ENCODE measurements at places on chromosomes 4 and X. TPM values are rescaled to one million over a fixed set of nuclear protein-coding genes. Genes with fewer than 3 reads are reported as not detected.

Gene SERPINA7
- total RNA-seq, result not detected

DNA sequence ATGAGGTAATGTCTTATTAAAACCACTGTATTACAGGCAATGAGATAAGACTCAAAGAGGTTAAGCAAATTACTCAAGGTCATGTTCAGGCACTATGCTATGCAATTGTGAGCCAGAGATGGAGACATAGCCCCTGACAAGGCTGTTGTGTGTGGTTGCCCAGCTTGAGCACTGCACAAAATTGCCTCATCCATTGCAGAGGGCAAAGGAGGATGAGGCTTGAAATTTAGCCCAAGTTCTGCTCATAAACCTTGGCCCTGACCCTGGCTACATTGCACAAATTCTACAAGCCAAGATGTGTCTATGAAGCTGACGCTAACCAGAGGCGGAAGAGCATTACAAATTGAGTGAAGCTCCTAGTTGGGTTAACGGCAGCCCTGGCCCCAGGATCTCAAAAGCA, 65.6 kb upstream of the PGM2 start:
- no peak overlapping the region for H3K4me3 ChIP-seq
- H3K4me1 ChIP-seq, result peaks cover 20% of the 10 kb centered on the region
- no peak overlapping the region for H3K27ac ChIP-seq
- no peaks in the 10 kb centered on the region for H3K27me3 ChIP-seq
- DNase-seq, result no peak
- no peaks in the 10 kb centered on the region for H3K36me3 ChIP-seq

DNA sequence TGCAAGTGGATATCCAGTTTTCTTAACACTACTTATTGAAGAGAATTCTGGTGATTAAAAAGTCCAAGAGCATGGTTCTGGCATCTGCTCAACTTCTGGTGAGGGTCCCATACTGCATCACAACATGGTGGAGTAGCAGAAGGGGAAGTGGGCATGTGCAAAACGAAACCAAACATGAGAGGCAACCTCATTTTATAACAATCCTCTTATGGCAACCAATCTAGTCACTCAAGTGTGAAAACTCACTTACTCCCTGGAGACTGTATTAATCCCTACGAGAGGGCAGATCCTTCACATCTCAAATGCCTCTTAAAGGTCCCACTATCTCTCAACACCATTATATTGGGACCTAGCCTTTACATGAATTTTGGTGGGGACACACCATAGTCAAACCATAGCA, 55.4 kb upstream of the TRO start:
- no peak overlapping the region for H3K27ac ChIP-seq
- H3K36me3 ChIP-seq, result peaks cover 3% of the 10 kb centered on the region
- H3K4me3 ChIP-seq, result no peak overlapping the region
- H3K4me1 ChIP-seq, result no peaks in the 10 kb centered on the region
- no peak for DNase-seq

DNA sequence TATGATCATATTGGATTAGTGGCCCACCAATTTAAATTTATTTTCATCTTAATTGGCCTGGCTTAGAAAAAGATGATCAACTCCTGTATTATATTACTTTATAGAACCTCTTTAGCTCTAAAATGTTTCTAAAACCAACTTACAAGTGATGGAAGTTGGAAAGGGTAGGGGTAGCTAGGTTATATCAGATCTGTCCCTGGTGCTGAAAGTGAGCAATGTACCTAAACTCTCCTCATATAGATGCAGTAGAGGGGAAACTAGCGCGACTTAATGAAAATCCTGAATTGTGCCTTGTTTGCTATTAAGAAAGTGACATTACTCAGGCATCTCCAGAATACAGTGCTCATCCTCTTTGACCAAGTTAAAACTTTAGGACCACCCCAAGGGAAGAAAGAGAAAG, 7.5 kb upstream of the PTCHD1 start:
- no peak overlapping the region for H3K4me3 ChIP-seq
- H3K27ac ChIP-seq, result no peak overlapping the region
- H3K4me1 ChIP-seq, result peaks cover 4% of the 10 kb centered on the region
- H3K27me3 ChIP-seq, result peaks cover 7% of the 10 kb centered on the region

Gene LUZP4
- not detected for total RNA-seq

Gene FOXR2
- total RNA-seq, result not detected

DNA sequence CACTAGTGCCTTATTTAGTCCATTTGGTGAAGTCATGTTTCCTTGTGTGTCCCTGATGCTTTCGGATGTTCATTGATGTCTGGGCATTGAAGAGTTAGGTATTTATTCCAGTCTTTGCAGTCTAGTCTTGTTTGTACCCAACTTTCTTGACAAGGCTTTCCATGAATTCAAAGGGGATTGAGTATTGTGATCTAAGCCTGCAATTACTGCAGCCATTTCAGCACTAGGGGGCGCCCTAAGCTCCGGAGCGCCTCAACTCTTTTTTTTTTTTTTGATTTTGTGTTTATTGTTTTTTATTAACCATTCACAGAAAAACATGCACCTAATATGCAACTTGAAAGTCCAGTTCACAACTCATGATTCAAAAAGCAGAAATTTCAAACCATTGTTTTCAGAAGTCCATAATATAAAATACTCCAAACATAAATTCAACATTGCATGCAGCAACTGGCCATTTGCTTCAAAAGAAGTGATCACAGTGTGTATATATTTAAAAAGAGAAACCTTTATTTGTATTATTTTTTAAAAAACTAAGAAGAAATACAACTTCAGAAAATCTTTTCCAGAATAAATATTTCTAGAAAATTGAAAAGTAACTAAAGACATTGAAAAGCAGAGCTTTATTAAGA, 59.2 kb downstream of the PTPN13 start:
- H3K36me3 ChIP-seq, result peaks cover 2% of the 10 kb centered on the region
- no peak overlapping the region for H3K27ac ChIP-seq
- no peaks in the 10 kb centered on the region for H3K4me1 ChIP-seq
- no peak overlapping the region for H3K4me3 ChIP-seq

Gene BTC
- total RNA-seq, result not detected

Gene BBS7
- 19.4 TPM for total RNA-seq

Measured in activated naive CD4-positive, alpha-beta T cell treated with anti-CD3 and anti-CD28 coated beads for 36 hours (primary cell).